ENCODE measurements at places on chromosomes 3 and 15.

DNA sequence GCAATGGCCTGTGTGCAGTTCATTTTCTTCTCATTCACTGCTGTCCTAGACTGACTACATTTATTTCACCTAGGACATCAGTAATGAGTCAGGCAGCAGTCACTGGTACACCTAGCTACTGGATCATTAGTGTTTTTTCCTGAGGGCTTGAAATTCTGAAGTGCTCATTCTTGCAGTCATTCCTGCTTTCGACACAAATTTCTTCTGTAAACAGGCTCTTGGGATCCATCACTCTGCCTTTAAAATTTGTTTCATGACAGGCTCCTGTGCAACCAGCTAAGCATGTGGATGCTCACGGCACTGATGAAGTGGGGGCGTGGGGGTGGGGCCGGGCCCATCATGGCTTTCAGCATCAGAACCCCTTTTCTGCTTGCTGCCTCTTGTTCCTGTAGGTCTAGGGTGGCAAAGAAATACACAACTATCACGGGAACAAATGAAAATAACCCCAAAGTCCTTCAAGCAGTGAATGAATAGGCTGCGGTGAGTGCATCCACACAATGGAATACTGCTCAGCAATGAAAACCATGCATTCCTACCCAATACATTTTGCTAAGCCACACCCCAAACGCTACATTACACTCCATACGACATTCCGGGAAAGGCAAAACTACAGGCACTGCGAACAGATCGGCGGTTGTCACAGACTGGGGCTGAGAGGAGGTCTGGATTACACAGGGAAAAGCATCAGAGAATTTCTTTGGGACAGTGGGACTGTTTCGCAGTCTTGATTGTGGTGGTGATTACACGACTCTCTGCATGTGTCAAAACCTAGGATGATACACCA is 9.3 kb upstream of the MELTF start:
- no peak for DNase-seq

DNA sequence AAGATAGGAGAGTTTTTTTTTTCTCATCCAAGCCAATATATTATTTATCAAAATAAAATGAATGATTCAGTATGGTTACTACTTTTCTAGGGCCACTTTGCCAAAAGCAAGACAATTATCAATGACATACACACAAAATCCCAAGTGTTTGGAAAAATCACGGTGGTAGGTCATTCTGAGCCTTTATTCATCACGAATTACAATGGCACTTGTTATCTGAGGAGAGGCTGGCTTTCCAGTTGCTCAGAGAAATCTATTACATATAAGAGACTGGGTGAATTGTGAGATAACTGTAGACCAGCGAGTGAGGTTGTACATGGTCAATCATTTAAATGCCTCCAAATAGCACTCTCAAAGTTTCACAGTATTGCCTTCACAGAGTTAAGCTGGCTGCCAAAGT is 20.4 kb upstream of the FGF12 start:
- DNase-seq, result no peak

- DNase-seq, result no peak
Measured at GRCh38 chr3:71978150-71978721, 193.3 kb upstream of the PROK2 start.

- no peak for DNase-seq
Measured at GRCh38 chr3:59831394-59831793, 781.6 kb upstream of the CFAP20DC start.

- DNase-seq, result no peak
Measured at GRCh38 chr3:78455166-78455565, 1312.6 kb downstream of the ROBO1 start.

Measured in AG08396 (cell line).